ENCODE measurements at places on chromosomes 13 and 19.

DNA sequence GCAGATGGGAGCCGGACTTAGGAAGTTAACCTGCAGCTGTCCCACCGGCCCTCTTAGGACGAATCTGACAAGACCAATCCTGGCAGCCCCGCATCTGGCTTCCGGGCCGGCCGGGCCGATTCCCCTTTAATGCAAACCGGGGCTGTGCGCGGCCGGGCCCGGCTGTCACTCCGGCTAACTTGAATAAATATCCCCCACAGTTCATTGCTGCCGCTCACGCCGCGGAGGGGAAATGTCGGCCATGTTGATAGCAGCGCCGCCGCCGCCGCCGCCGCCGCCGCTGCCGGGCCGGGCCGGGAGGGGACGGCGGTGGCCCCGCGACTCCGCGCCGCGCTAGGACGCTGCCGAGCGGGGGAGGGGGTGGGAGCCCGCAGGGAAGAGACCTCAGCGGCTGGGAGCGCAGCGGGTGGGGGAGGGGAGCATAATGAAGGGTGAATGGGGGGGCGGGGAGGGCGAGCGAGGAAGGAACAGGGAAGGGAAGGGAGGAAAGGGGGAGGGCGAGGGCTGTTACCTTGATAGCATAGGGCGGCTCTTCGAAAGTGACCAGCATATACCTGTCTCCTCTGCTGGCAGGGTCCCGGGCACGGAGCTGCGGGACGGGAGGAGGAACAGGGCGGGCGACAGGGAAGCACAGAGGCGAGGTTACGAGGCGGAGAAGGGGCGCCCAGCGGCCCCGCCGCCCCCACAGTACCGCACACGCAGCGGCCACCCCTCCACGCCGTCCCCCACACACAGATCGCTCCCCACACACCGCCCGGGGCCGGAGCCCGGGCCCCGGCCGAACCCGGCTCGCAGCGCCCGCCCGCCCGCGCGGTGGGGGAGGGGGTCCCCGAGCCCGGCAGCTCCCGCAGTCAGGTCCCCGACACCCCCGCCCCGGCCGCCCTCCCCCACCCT, 1.1 kb downstream of the INTS6 start:
- DNase-seq = peak; percentile 53

GRCh38 chr13:79475569-79475968, 5.4 kb upstream of the NDFIP2 start:
- no peak for DNase-seq

DNA sequence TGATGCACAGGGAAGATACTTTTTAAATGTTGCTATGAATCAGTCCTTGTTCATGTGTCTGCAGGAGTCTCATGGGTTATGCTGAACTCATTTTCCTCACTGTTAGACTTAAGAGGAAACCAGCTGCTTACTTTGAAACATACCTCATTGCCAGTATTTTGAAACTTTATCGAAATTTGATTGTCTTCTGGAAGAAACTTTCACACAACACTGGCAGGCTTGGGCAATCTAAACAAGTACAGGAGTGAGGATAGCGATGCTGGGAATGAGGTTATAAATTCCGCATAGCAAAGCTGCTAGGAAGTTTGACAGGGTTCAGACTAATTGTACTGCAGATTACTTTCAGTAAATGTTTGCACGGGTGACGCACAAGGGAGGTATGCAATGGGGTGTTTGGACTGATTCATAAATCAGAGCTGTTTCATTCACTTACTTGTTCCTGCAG, 245.7 kb downstream of the DNAJC15 start:
- DNase-seq = no peak

DNA sequence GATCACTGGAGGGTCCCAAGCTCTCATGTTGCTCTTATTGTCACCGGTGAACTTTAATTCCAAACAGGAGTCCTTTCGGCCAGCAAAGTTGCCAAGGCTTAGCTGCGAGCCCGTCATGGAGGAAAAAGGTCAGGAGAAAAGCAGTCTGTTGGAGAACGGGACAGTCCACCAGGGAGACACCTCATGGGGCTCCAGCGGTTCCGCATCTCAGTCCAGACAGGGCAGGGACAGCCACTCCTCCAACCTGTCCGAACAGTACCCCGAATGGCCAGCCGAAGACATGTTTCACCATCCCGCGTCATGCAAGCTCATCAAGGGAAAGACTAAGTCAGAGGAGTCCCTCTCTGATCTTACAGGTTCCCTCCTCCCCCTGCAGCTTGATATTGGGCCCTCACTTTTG, 10.4 kb downstream of the ZNF91 start:
- no peak for DNase-seq

- DNase-seq = no peak
Measured at GRCh38 chr19:1213391-1214286, 8.1 kb downstream of the STK11 start.

DNA sequence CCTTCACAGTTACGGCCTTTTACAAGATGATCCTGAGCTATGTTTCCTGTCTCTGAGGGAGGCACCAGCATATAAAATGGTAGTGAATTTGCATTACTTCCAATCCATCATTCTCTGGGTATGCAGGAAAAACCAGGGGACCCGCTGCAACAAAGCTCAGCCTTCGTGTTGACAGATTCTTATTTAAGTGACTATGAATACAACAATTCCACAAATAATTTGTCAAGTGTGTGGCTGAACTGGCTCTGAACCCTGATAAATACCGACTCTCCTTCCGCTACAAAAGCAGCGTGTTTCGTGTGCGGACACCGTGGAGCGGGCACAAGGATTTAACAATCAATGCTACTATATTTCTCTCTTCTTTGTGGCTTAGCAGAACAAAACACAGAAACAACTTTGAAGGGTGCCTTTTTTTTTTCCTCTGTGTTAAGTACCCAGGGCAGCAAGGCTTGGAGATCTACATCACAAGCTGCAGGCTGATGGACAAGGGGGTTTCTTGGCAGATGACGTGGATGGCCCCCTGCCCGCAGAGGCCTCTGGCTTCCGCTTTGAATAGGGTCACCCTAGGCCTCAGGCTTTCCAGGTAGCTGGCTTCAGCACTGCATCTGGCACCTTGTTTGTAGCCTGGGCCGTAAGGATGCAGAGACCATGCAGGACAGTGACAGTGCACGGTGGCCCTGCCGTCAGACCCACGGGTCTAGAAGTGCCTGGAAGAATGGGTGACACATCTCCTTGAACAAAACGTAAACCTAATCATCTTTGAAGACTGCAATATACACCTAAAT, 280.5 kb upstream of the TSHZ3 start:
- no peak for DNase-seq

GRCh38 chr19:39906283-39906682, 28.2 kb downstream of the FCGBP start:
- DNase-seq = no peak

DNA sequence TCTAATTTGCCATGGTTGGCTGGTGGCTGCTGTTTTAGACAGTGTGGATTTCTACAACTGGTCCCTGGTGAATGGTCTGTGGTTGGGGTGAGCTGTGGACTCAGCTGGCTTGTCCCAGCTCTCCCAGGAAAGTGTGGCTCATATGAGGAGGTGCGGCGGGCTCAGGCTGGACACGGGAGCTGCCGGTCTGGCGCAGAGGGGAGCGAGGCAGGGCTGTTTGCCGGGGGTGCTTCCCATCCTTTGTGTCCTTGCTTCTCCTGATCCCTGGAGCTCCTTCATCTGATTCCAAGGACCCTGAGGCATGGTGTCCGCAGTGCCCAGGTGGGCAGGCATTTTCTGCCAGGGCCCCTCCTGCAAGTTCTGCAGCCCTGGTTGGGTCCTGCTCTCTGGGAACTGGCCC, 104.9 kb downstream of the TEX29 start:
- DNase-seq = no peak

GRCh38 chr13:114109641-114110041, 22.8 kb downstream of the RASA3 start:
- no peak for DNase-seq

DNA sequence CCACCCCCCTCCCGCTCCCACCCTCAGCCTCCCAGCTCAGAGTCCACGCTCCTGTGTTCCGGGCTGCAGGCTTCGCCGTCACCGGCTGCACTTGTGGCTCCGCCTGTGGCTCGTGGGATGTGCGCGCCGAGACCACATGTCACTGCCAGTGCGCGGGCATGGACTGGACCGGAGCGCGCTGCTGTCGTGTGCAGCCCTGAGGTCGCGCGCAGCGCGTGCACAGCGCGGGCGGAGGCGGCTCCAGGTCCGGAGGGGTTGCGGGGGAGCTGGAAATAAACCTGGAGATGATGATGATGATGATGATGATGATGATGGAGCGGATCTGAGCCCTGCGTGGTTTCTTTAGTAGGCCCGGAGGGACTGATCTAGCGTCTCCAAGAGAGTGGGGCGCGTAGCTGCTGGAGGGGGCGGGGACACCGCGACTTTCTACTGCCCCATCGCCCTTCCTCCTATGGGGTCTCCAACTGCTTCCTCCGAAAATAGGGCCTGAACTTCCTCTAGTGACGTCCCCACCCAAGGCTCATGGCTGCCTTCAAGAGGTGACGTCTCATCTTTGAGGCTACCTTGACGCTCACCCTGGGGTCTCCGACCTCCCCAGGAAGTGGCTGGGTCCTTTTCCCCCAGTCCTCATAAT, 1.4 kb downstream of the RETN start:
- no peak for DNase-seq

DNA sequence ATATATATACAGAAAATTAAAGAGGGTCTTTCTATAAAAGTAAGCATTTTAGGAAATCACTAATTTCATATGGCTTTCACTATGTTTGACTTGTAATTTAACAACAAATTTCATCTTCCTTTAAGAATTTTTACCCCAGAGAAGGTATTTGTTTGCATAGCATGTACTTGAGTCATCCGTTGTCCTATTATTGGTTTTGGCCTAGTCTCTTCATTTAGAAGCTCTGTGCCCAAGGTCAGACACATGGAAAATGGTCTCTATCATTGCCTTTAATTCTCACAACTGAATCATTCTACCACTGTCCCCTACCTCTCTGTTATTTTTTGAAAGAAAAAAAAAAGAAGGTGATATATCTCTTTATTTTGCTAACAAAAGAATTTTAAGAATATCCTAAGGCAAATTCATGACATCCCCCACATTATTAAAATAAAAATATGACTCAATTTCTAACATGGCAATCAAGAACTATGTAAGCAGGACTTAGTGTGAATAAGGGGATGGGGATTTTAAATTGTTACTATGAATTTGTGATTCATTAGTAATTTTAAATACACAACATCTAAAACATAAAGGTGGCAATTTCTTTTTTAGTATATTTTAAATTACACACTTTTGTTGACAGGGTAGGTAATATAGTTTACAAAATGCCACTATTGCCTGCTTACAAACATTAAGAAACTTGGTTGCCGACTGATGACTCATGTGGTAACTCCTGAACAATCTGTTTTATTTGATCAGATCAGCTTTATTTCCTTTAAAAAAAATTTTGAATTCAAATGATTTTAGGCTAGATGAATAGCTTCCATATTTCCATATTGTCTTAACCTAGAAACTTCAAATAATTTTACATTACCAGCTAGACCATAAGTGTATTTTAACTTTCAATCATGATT, 13.9 kb downstream of the SLITRK5 start:
- no peak for DNase-seq

DNA sequence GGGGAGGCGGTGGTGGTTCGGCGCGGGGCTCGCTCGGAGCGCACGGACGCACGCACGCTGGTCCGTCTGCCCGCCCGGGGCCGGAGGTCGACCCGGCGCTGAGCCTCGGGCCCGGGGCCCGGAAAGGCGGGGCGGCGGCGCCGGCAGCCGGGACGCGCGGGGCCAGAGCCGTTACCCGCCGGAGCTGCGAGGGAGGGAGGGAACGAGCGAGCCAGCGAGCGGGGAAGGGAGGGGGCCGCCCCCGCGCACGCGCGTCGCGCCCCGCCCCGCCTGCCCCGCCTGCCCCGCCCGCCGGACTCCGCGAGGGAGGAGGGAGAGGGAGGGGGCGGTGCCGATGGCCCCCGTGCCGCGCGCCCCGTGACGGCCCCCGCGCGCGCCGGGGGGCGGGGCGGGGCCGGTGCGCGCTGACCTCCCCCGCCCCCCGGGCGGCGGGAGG, 15.0 kb downstream of the CIC start:
- peak; percentile 81 for DNase-seq

Measured in NCI-H2171 (cell line).